ENCODE measurements at places on chromosomes 5 and 9.

- no peak for DNase-seq
These were observed 209.4 kb downstream of the PIK3R1 start for GRCh38 chr5:68424799-68425537.

DNA sequence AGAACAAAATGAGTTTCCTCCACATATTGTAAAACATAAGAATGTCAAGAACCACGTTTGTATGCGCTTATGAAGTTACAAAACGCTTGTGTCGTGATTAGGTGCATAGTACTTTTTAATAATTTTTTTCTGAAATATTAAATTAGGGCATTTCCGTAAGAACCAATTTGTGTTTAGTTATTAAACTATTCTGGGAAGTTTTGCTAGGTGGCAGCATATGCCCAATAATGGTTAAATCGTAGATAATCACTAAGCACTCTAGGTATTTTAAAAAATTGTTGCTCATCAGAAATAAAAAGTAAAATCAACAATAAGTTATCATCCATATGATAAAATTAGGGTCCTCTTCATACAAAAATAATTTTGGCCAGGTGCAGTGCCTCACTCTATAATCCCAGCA, 5.4 kb downstream of the SRFBP1 start:
- DNase-seq, result no peak

DNA sequence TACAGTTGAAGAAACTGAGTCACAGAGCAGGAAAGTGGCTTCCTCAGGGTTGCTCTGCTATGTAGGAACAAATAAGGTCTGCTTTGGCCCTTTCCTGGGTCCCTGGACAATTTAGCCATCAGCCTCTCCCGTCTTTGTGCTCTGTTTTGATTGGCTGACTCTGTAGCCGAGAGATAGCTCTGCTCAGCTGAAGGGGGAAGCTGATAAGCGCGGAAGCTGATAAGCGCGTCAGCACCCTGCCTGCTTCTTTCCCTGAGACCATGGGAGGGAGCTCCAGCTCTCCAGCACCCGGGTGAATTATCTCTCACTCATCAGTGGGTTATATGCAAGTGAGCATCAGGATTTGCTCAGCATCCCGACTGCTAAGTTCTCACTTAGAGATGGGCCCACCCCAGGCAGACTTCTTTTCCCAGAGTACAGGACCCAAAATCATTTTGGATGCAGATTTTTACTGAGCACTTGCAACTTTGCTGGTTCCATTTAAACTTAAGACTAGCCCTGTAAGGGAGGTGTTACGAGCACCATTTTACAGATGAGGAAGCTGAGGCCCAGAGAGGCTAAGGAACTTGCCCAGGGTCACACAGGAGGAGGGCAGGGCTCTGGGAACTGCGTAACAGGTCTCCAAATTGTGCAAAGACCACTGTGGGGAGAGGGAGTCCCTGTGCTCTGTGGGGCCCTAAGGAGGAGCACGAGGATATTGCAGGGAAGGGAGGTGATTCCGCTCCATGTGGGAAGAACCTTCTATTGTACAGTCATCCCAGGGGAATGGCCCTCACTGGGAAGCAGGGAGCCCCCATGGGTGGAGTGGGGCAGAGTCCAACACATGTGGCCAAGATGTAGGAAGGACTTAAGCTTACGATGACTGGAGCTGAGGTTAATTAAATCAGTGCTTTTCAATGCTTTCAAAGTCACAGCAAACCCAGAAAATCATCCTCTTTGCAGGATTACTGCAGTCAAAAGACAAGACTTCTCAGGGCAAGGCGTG, 83.7 kb upstream of the ORM1 start:
- no peak for DNase-seq

DNA sequence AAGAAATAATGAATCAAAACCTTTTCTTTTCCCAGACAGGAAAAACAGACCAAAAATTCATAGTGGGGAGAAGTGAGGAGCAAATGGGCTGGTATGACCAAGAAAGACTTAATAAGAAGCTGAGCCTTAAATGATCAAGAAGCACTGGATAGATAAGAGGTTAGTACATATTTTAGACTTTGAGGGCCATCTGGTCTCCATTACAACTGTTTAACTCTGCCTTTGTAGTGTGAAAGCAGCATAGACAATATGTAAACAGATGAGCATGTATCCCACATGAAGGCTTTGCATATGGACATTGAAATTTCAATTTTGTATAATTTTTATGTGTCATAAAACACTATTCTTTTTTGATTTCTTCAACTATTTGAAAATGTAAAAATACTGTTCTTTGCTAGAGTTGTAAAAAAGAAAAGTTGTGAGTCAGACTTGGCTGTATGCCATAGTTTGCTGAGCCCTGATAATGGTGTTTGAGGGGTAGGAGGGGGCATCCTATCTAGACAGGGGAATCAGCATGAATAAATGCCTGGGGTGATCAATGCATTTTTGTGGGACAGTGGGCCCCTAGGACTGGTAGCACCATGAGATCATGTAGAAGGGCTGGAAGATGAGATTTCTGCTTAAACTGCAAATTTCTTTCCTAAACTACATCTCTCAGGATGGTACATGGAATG, 91.8 kb upstream of the GPR151 start:
- no peak for DNase-seq

DNA sequence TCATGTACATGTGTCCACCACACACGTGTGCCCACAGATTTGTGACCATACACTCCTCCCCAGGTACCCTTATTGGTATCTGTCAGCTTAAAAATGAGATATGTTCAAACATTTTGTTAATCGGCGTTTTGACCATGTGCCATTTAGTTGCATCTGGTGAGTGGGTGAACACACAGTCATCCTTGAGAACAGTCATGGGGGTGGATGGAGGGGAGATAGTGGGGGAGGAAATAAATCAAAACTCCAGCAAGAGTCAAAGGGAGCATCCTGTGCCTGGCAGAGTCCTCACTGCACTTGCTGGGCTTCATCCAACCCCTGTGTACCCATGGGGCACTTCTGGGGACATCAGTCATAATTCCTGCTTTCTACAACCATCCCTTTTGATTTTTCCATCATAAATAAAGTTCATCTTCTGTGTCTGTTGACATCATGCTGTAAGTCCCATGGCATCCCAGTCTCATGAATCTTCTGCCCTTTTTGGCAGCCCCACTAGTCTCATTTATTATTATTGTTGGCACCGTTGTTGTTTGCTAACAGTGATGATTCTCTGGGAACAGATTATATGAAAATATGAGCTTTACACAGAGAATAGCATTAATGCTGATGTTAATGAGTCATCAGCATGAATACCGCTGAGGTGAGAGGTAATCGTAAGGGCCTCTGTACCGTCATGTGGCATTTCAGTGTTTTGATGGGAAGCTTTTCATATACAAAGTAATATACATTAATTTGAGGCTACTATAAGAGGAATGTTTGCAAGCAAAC, 24.4 kb upstream of the CLK4 start:
- DNase-seq, result no peak

- no peak for DNase-seq
These were observed 60.1 kb downstream of the GADD45G start for GRCh38 chr9:89664896-89665329.

DNA sequence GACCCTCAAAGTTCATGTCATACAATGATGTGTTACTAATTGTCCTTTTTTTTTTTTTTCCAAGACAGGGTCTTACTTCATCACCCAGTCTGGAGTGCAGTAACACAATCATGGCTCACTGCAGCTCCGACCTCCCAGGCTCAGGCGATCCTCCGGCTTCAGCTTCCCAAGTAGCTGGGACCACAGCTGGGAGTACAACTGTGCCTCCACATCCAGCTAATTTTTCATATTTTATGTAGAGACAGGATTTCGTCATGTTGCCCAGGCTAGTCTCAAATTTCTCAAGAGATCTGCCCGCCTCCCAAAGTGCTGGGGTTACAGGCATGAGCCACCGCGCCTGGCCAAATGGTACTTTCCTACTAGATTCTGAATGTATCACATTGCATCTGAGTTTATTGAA, 49.4 kb upstream of the EBF1 start:
- no peak for DNase-seq

DNA sequence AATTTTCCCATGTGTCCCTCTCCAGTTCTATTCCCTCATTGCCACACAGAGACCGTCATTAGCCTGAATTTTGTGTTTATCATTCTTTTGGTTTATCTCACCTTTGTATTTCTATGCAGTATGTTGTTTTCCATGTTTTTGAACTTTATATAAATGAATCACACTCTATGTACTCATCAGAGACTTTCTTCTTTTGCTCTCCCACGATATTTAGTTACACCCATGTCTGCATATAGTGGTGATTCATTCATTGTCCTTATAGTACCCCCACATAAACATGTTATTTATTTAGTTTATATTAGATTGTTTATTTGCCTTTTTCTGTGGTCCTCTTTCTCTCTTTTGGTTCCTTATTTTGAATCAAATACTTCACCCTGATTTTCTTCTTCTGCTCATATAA, 199.7 kb downstream of the FSTL4 start:
- DNase-seq, result no peak

GRCh38 chr5:181235323-181235688, 8.4 kb downstream of the RACK1 start:
- no peak for DNase-seq

GRCh38 chr5:147452165-147452811, 57.6 kb downstream of the DPYSL3 start:
- DNase-seq, result no peak

GRCh38 chr9:110712955-110713354, 44.4 kb downstream of the MUSK start:
- DNase-seq, result no peak

DNA sequence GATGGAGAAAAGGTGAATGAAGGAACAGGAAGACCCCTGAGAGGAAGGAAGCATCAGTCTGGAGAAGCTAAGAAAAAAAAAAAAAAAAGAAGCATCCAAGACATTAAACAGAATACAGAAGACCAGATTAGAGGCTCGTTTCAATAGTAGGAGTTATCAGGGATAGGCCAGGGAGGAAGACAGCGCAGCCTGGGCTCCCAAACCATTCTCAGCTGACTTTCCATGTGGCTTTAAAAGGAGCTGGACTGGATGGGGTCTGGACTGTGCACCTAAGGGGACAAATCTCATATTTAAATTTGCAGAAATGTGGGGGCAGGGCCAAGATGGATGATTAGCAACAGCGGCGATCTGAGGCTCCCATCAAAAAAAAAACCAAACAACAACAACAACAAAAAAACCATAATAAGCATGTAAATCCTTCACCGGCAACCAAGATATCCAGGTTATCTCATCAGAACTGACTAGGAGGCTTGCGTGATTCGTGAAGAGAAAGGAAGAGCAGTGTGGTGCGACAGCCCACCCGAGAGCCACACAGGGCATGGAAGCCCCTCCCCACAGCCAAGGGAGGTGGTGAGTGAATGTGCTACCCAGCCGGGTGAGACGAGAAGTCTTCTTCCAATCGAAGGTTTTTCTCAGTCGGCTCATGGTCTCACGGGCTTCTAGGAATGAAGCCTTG, 114.9 kb upstream of the ADAMTS16 start:
- DNase-seq, result no peak

GRCh38 chr9:126565336-126566128, 48.2 kb upstream of the LMX1B start:
- no peak for DNase-seq

DNA sequence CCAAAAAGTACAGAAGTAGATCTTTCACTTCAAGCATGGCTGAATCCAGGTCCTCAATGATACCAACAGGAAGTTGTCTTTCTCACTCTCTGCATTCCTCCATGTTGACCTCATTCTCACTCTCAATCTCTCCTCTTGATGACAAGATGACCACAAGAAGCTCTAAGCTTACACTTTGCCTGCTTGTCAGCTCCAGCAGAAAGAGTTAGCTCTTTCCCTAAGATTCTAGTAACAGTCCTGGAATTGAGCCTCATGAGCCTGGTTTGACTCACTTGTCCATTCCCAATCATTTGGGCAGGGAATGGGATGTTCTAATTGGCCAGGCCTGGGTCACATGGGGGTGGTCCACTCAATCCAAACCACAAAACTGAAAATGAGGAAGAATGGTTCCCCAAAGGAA, 3.3 kb upstream of the CLTA start:
- no peak for DNase-seq

- no peak for DNase-seq
These were observed 12.3 kb downstream of the RXRA start for GRCh38 chr9:134338394-134339182.

- no peak for DNase-seq
These were observed 141.1 kb downstream of the ACTBL2 start for GRCh38 chr5:57341380-57341979.

DNA sequence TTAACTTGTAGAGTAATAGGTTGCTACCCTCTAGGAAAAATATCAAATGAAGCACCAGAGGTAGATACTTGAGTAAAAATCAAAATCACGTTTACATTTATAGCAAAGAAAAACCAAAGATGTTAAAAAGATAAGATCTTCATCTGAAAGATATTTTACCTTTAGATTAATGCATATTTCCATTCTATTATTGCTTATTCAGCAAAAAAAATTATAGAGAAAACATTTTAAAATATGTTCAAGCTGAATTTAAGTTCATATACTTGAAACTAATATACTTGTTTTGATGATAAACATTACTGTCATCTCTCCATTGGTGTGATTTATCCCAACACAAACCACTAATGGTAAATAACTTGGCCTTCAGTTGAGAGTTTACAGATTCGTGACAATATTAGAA, 422.3 kb downstream of the CAAP1 start:
- no peak for DNase-seq

DNA sequence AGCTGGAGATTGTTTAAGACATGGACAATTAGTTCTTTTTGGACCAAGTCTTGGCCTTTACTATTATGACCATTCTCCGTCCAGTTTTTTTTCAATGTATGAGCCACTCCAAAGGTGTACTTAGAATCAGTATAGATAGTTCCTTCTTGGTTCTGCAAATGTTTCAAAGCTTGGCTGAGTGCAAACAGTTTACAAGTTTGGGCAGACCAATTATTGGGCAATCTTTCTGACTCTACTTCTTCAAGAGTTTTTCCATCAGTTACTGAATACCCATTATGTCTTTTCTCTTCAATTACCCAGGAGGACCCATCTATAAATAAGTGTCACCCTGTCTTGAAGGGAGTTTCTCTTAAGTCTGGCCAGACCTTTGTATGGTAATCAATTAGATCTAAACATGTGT, 15.5 kb downstream of the IFT74 start:
- DNase-seq, result no peak

DNA sequence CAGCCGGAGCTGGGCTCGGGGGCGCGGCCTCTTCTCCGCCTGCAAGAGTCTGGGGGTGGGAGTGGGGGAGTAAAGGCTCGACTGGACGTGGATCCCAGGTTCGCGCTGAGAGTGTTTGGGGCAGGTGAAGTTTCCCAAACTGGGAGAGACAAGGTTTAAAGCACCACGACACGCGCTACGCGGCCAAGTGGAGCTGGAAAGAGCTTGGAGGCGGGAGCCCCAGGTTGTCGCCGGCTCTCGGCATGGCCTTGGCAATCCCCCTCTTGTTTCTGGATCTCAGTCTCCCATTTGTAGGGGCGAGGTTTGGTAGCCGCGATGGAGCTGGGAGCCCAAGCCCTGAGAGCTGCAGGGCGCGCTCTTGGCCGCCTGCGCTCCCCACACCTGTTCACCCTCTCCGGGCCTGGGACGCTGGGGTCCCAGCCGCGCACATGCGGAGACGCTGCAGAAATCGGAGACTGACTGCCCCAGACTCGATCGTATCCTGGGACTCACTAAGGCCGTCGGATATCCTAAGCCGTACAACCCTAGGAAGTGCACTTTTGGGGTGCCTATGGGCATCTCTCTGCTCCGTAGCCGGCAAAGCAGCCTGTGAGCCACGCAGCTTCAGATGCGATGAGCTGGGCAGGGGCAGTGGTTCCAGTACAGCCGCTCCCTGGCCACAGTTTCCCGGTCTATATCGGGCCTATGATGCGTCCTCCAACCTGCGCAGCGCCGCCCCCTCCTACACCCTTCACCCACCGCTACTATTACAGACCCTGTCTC, 937 bp downstream of the TMOD1 start:
- peak; percentile 25 for DNase-seq
